H1 (cell line): ENCODE measurements at places on chromosomes 6 and 20.

GRCh38 chr6:44297063-44298038, 15.8 kb downstream of the AARS2 start:
- no peak for DNase-seq

DNA sequence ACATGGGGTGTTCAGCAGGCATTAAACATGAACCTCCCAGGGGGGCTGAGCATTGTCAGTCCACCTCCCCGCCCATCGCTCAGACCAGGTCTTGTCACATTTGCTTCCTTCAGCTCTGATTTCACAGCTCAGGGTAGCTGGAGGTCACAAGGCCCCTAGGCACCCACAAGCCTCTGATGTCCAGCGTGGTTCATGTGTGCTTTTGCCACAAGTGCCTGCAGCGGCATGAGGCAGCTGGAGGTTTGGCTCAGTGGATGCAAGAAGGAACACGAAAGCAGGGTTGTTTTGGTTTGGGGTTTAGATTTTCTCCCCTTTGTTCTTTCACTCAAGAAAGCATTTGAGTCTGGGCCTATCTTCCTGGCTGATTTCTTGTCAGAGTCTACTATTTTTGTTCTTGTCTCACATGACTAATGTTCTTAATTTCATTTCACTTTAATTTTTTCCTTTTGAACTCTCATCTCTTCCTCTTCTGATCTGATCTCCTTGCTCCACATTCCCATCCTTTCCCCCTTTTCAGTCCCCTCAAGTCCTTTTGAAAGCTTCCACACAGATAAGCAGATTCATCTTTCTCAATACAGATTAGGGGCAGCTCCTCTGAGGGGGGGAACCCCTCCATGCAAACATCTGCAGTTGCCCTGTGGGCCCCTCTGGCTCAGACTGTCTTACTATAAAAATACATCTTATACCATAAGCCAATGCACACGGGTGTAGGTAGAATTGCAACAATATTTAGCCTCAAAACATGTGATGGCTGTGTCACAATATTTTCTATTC, 68.1 kb upstream of the CEP85L start:
- DNase-seq = no peak

- DNase-seq = no peak
Observed at GRCh38 chr6:130811932-130812331, 15.3 kb upstream of the SMLR1 start.

- no peak for DNase-seq
Observed at GRCh38 chr20:53736757-53737395, 143.2 kb upstream of the ZNF217 start.

DNA sequence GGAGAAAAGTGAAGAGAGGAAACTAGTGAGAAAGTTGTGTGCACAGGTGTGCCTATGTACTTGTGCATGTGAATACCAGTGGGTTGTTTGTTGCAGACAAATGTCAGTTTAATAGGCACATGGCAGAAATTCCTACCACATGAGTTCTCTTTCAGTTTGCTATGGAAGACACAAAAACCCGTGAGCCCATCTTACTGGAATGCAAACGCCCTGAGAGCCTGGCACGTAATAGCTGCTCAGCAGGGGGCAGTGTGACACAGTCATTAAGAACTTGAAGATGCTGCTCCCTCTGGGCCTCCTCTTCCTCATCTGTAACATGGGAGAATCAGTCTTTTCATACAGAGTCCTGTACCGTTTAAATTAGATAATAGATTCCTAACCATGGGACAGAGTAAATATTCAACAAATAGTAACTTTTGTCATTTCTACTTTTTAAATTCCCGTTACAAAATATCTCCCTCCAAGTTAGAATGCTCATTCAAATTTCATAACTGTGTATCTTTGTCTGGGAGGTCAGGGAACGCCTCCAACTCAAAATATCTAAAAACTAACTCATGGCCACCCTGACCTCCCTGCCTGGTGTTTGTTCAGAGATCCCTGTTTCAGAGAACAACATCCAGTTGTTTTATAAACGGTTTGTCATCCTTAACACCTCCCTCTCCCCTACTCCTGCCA, 802.9 kb downstream of the MAFB start:
- DNase-seq = peak; percentile 80

DNA sequence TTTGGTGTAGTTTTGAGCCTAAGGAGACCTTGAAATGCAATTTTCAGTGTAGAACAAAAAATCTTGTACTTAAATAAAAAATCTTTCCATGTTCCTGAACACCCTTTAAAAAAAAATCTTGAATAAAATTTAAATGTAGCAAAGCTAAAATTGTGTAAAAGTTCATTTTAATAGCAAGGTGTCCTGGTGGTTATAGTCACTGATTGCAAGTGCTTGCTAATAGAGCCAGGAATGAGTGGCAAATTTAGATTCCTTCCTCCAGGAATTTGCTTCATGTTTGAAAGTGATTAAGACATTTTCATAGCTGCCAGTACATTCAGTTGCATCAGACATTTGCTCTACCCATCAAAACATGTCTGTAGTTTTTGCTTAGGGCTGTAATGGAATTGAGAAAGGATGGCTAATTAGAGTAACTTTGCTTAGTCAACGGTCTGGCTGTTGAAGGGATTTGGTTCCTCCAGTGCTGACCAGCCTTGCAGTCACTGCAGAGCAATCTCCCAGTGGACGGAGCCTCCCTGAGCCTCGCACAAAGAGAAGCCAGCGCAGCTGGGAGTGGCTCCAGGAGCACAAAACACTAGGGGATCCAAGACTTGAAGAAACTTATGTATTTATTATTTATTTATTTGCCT, 36.5 kb downstream of the AKAP12 start:
- DNase-seq = no peak

DNA sequence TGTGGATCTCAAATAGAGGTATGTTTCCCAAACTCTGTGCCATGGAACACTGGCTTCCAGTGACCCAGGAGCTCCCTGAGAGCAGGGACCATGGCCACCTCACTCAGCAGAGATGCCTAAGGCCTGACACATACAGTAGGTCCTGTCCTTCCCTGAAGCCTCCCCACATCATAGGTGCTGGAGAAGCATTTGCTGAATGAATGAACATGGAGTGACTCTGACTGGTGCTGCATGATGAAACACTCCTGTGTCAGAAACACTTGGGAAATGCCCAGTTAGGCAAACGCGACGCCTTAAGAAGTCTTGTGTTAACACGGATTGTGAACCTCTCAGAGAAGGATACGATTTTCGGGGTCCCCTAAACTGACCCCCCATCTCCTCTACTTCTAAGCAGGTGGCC, 14.3 kb downstream of the SLA2 start:
- no peak for DNase-seq

DNA sequence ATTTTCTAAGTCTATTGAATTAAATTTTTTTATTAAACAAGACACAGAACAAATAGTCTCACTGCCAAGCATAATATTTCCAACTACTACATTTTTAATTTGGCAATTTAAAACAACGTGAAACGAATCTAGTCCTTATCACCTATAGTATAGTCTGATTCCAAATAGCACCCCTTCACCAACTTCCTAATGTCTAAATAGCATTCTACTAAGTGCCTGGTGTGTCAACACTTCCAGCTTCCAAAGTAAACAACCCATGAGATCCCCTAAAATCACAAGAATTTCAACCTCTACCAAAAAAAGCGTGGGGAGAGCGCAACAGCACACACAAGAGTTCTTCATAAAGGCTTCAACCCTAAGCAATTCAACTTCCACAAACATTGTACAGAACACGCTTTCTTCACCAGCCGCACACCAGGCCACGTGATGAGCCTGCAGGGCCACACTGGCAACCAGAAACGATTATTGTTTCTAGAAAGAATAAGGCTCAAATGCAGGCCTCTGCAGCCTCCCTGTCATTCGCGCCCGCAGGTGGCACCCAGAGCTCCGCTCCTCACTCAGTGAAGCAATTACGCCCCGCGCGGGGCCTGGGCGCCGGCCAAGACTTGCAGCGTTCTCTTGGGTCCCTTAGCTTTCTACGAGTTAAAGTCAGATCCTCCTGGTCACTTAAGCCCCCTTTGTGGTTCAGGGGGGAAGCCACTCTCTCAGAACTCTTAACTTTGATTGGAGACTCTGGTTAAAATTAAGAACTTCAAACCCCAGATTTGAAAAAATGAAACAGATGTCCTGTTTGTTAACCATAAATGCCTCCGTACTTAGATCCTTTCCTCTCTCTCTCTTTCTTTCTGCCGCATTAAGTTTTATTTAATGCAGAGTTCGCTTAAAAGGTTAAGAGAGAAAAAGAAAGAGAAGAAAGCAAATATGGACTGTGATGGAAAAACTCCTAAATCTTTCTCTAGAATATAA, 18.3 kb downstream of the SIM1 start:
- DNase-seq = no peak

- peak; percentile 26 for DNase-seq
Observed at GRCh38 chr6:28948782-28949486, 25.1 kb upstream of the TRIM27 start.

GRCh38 chr6:117478853-117479231, 3.6 kb upstream of the DCBLD1 start:
- no peak for DNase-seq

GRCh38 chr20:33079259-33079658, at the start of gene BPIFB4:
Gene BPIFB4, plus strand, starts transcription at chr20:33079643. Its CDS starts 1,884 bp downstream, at chr20:33081527.
- DNase-seq = no peak

GRCh38 chr6:126770176-126770575, 348.3 kb upstream of the RSPO3 start:
- DNase-seq = no peak

- no peak for DNase-seq
Observed at GRCh38 chr6:135094403-135094821, 39.8 kb upstream of the HBS1L start.

DNA sequence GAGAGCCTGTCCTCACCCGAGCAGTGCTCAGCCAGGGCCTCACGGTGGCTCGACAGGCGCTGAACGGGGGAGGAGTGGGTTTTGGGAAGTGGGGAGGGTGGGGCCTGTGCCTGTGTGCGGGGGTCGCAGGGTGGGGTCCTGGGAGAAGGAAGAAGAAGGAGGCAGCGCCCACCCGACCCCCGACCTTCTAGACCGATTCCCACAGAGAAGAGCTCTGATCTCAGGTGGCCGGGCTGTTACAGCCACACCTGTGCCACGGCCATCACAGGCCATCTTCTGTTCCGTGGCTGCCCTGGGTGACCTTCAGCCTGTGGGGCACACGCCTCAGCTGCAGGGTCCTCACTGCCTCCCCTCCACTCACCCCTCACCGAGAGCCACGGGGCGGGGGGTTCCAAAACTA, 41.4 kb upstream of the GATA5 start:
- no peak for DNase-seq

- no peak for DNase-seq
Observed at GRCh38 chr20:51340451-51340840, 202.1 kb downstream of the NFATC2 start.

DNA sequence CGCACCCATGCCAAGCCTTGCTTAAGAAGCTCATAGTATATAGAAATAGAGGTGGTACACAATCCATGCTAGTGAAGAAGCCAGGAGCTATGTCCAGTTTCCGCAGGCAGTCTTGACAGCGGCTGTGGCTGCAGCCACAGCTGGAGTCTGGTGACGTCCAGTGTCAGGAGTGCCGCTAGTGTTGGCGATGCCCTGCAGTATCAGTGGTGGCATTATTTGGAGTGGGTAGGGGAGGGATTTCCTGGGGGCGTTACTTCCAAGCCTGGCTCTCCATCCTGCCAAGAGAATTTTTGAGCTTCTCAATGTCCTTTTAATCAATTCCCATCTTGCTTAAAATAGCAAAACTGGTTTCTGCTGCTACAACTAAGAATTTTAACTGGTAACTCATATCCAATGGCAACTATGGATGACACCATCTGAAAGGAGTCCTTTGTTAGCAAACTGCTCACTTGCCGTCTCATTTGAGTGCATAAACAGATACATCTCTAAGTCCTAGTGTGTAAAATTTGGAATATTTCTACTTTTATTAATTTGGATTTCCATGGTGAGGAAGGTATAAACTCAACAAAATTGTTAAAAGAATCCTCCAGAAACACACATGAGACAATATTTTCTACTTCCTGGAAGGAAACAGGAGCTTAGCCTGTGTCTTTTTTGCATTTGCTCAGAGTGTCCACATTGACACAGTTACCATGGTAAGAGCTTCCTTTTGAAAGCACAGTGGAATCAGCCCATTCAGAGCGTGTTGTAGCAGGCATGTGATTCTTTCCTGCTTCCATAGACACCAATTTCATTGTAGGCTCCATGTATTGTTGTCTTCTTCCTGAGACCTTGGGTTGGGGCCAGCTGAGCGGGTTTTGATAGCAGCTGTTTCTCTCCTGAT, 44.6 kb upstream of the PXDC1 start:
- DNase-seq = no peak

DNA sequence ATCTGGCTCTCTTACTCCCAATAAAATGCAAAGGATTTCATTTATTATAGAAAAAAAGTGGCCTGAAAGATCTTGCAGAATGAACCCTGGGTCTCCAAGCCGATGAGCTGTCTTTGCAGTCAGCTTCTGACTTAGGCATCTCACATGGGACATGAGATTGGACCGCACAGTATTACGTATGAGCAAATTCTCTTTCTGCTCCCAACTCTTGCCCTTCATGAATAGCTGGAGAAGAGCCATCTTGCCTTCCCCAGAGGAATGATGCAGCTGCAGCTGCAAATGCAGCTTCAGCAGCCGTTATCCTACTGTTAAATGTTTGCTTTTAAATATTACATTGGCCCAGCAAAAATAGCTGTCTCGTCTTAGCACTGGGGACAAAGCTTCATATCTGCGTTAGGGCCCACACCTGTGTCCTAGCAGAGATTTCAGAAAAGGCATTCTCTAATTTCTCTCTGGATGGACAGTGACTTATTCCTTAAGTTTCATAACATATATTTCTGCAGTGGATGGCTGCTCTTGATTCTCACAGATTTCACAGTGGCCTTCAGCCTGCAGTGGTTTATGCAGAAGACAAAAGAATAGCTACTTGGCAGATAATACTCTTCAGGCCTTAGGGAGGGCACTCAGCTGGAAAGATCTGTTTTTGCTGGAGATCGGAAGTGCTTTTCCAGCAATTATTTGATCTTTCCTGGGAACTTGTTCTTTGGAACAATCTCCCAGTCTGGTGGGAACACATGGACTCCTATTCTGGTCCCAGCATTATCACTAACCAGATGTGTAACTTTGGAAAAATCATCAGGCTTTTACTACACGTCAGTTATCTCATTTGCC, 129.2 kb downstream of the FYN start:
- peak; percentile 17 for DNase-seq

DNA sequence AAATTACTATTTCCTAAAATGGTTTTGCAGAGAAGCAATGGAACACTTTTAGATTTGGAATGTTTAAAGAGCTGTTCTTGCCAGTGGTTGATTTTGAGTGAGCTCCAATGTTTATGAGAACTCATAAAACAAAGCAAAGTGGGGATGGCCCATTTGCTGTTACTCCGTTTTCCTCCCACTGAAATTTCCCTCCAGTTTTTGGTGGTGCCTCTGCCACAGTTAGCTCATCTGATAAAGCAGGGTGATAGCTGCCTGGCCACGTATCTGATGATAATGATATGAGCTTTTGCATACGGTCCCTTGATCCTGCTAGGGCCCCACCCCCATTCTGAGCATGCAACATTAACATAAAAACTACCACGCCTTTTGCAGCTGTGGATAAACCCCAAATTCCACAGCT, 10.4 kb downstream of the CD83 start:
- no peak for DNase-seq

DNA sequence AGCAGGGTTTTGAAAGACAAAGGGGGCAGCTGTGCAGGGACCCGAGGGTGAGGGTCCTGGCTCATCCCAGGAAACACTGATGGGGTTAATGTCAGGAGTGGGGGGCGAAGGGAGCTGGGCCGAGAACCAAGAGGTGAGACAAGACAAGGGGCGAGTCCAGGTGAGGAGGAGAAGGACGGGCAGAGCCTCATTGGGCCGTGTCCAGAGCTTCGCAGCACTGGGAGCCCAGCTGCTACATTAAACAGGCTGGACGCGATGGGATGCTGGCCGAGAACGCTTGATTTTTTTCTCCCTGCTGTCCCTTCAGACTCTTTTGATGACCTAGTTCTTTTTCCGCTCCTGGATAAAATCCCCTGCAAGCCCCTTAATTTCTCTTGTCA, 172.8 kb upstream of the SNX9 start:
- DNase-seq = no peak

GRCh38 chr20:1440024-1440423, 26.6 kb downstream of the NSFL1C start:
- peak; percentile 58 for DNase-seq
